ENCODE measurements at places on chromosomes 13 and 19.

GRCh38 chr19:45693106-45693788 lies 781 bp downstream of the QPCTL start:
- ATAC-seq: peak; percentile 39

DNA sequence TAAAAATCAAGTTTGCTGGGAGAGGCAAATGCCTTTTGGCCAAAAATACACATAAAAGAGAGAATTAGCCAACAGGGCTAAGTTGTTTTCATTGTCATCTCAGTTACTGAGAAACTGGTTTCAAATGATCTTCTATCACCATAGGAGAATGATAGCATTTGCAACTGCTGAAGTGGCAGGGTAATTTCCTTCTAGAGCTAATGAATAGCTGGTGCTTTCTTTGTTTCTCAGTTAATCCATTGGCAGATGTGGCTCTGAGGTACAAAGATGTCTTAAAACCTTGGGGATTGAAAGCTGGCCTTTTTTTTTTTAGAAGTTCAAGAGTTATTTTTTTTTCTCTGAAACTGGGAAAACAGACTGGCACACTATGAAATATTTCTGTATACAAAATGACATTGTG lies 332.7 kb upstream of the KLF12 start:
- ATAC-seq: no peak

DNA sequence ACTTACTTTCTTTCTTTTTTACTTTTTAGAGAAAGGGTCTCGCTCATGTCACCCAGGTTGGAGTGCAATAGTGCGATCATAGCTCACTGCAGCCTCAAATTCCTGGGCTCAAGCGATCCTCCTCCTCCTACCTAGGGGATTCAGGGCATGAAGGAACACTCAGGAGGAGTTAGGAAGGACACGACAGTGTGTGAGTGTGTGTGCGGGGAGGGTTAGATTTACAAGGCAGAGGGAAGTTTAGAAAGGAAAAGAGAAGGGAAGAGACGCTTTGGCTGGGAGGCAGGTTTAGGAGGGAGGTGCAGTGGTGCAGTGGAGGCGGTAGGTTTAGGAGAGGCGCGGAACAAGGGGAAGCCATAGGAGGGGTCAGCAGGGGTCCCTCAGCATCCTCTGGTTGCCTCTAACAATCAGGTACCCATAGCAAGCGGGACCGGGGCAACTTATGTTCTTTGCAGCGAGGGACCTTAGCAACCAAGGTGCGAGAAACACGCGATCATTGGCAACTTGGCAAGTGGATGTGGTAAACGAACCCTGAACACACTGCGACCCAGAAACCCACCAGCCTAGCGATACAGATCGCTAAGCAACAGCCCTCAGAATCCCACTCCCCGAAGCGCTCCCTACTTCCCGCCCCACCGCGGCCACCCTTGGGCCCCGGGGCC lies 501 bp downstream of the SIRT2 start:
- peak; percentile 2 for ATAC-seq

DNA sequence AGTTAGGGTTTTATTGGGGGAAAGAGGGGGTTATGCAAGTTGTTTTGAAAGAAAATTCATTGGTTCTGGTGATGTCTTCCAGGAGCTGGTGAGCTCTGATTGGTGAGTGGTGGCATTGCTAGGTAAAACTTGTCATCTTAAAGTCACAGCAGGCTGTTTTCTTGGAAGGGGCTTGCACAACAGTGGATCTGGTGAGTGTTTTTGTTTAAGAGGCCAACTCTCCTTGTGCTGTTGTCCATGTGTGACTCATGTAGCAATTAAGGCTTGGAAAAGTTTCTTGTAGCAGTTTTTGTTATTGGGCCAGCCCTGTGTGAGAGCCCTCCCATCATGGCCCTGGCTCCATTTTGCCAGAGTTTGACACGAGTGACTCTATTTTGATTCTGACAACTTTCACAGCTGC lies 109.4 kb downstream of the RFC3 start:
- ATAC-seq: no peak

- ATAC-seq: no peak
Measured at GRCh38 chr19:51959791-51960190, 26.8 kb downstream of the ZNF350 start.

GRCh38 chr13:40648040-40648439 lies 18.4 kb downstream of the FOXO1 start:
- ATAC-seq: no peak

GRCh38 chr13:94613051-94613450 lies 11.4 kb downstream of the GPR180 start:
- no peak for ATAC-seq
